ENCODE measurements at places on chromosomes 7 and 10.

GRCh38 chr10:28869606-28870201, 192.4 kb downstream of the BAMBI start:
- DNase-seq, result no peak

- no peak for DNase-seq
Measured at GRCh38 chr7:16479591-16479990, 14.1 kb upstream of the SOSTDC1 start.

GRCh38 chr10:104452977-104453376, 99.3 kb downstream of the CFAP58 start:
- DNase-seq, result no peak

GRCh38 chr7:140326116-140326928, 72.0 kb downstream of the SLC37A3 start:
- DNase-seq, result peak; percentile 80

- no peak for DNase-seq
Measured at GRCh38 chr7:83476511-83477050, 172.4 kb downstream of the SEMA3E start.

DNA sequence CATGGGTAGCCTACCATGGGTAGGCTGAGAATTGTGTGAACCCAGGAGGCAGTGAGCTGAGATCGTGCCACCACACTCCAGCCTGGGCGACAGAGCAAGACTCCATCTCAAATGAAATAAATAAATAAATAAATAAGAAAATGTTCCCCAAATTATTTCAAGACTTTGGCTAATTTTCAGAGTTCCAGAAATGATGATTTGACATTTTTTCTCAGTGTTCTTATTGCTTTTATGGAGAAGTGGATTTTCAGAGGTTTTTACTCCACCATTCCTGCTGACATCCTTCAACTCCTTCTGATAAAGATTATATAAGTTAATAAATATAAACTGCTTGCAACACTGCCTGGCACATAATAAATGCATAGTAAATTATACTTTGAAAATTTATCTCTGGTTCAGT, 80.4 kb upstream of the PRKCQ start:
- DNase-seq, result no peak

GRCh38 chr10:79552143-79552542, 8.1 kb downstream of the SFTPA2 start:
- no peak for DNase-seq

GRCh38 chr7:134948736-134949135, 37.6 kb upstream of the AGBL3 start:
- no peak for DNase-seq

DNA sequence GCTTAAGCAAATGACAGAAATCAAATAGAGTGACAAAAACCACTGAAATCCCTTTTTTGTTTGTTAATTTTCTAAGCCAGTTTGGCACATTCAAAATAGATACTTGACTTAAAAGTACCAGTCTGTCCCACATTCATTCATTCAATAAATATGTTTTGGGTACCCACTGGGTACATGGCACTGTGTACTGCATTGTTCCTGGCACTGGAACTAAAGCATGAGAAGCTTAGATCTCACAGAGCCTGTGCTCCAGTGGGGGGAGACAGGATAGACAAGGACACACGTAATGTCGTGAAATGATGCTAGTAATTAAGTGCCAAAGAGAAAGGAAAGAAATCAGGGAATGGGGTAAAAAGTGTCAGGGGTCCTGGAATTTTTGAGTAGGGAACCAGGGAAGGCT, 13.0 kb downstream of the MTURN start:
- no peak for DNase-seq

DNA sequence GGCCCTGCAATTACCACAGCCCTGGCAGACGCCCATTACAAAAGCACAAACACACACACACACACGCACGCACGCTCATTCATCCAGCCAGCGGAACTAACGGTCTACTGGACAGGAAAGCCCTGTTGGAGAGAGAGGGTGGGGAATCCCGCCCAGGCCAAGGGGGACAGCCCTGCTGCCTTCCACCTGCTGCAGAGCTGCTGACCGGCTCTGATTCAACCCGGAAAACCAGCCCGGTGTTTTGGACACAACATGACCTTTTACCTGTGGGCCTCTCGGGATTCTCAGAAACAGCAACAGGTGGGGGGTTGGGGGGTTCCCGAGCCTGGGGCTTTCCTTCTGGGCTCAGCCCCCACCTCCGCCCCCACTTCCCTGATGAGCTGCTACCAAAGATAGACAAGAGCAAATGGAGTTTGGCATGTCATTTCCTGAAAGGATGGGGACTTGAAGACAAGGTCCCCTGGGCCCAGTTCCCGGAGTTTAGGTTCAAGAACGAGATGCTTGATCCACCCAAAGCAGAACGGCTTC, 18.5 kb upstream of the SERPINE1 start:
- no peak for DNase-seq

DNA sequence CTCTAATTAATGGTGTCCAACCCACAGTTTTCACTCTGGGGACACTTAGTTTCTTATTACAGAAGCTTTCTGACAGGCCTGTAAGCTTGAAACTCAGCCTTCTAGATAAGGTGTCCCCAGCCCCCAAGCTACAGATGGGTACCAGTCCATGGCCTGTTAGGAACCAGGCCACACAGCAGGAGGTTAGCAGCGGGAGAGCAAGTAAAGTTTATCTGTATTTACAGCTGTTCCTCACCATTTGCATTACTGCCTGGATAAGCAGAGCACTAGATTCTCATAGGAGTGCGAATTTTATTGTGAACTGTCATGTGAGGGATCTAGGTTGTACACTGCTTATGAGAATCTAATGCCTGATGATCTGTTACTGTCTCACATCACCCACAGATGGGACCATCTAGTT, 93.7 kb downstream of the TMEM26 start:
- no peak for DNase-seq

- DNase-seq, result peak; percentile 85
Measured at GRCh38 chr7:50793120-50793946, 10.6 kb upstream of the GRB10 start.

GRCh38 chr10:123132576-123133477, 2.9 kb upstream of the HMX3 start:
- DNase-seq, result peak; percentile 94

DNA sequence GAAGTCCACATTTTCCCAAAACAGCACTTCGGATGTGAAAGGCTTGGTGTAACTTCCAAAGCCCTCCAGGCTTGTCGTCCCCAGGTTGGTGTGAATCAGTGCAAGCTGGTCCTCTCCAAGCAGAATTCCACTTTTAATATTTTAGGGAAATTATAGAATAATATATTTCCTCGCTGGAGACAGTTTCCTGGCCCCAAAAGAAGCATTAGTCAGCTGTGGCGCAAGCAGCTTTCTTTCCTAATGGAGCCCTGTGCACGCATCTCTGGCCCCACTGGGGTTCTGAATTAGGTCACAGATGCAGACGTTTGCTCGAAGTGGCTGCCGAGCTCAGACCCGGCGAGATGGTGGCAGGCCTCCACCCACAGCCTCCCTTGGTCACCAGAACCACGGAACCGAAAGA, 33.3 kb upstream of the MNX1 start:
- no peak for DNase-seq

DNA sequence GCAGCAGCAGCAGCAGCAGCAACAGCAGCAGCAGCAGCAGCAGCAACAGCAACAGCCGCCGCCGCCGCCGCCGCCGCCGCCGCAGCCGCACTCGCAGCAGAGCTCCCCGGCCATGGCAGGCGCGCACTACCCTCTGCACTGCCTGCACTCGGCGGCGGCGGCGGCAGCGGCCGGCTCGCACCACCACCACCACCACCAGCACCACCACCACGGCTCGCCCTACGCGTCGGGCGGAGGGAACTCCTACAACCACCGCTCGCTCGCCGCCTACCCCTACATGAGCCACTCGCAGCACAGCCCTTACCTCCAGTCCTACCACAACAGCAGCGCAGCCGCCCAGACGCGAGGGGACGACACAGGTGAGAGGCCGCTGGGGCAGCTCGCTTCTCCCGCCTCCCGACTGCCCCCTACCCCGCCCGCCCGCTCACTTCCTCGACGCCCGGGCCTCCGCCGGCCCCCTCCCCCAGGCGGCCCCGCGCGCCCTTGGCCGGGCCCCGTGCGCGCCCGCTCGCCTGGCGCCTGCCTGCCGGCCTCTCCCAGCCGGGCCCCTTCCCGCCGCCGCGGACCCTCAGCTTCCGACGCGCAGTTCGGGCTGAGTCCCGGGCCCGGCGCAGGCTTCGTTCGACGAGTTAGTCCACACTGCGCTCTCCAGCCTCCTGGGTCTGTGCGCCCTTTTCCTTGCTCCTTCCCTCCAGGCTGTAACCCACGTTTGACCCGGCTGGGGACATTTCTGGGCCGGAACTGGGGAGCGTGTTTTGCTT, 882 bp downstream of the DLX6 start:
- DNase-seq, result peak; percentile 90

DNA sequence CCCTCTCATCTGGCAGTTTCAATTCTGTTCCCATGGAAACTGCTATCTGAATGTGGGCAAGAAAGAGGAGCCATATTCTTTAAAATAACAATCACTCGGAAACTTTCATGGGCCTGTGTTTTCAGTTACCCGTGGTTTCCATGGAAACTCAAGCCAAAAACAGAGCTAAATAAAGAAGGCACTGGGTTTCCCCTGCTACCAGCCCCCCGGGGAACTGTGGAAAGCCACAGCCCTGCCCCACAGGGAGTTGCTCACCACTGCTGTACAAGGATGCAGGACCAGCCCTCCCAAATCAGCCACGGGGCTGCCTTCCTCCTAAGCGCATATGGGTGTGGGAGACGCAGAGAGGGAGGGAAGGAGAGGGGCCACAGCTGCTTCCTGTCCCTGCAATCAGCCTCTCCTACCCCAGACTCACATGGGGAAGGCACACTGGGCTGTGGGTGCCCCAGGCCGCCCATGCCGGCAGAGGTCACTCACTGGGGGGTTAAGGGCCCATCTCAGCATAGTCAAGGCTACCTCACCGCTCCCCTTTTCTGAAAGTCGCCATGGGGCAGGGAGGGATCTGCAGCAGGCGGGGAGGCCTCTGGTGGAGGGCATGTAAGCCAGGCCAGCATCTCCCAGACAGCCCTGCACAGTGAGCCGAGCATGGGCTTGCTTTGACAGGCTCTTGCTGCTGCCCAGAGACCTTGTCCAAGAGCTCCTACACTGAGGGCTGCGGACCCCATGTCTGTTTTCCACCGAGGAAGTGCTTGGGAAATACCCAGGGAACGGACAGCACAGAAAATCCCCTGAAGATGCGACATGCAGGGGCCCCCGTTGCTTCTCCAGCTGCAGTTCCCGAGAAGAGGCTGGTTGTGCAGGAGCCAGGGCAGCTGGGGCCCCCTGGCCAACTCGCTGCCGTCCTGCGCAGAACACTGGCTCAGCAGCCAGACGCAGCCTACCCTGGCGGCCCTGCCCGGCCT, 157.3 kb upstream of the PPP2R2D start:
- peak; percentile 58 for DNase-seq

DNA sequence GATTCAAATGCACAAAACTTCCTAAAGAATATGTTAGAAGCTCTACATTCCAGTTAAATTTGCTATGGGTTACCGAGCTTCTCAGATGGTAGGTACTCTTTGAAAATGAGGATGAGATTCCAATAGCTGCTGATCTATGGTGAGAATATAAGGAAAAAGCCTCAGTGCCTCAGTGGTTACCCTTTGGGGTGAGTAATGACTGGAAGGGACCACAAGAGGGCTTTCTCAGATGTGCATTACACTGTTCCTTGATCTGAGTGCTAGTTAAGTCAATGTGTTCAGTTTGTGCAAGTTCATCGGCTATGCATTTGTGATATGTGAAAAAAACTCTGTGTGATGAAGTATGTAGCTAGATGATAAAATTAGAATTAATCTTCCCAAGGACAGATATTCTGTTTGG, 3.5 kb downstream of the NRCAM start:
- no peak for DNase-seq

- no peak for DNase-seq
Measured at GRCh38 chr10:75857269-75857846, 425.9 kb downstream of the LRMDA start.

- peak; percentile 29 for DNase-seq
Measured at GRCh38 chr7:128203710-128204214, 37.3 kb upstream of the LEP start.

DNA sequence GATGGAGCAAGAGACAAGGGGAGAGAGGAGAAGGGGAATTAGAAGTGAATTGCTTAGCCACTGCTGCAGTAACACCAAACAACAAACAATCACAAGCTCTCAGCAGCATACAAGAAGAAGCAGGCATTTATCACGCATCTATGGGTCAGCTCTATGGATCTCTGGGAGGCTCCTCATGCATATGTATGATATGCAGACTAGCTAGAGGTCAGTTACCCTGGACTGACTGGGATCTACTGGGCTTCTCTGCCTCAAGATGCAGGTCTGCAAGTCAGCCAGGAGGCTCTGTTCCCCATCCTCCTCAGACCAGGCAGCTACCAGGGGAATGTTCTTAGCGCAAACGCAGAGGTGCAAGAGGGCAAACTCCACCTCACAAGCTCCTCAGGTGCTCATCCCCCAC, 64.7 kb upstream of the SEM1 start:
- no peak for DNase-seq

DNA sequence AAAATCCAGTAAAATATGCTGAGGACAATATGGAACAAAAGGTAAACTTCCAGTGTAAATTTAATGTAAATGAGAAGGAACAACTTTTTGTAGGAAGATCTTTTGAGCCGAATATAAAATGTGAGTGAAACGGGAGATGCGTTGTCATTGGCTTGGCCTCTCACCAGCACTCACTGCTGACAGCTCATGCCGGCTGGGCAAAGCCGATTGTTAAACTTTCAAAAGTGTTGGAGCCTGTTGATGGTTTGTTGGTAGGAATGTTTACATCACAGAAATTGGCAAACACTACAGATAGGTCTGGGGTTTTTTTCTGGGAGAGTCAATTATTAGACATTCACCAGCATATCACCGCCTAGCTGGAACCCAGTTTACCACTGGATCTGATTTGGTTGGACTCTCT, 6.1 kb downstream of the PSTK start:
- DNase-seq, result no peak

- DNase-seq, result no peak
Measured at GRCh38 chr7:145584401-145584800, 532.2 kb upstream of the CNTNAP2 start.

- DNase-seq, result no peak
Measured at GRCh38 chr7:146875981-146876380, 759.4 kb downstream of the CNTNAP2 start.

GRCh38 chr7:106424476-106425016, 139.8 kb upstream of the NAMPT start:
- DNase-seq, result no peak

DNA sequence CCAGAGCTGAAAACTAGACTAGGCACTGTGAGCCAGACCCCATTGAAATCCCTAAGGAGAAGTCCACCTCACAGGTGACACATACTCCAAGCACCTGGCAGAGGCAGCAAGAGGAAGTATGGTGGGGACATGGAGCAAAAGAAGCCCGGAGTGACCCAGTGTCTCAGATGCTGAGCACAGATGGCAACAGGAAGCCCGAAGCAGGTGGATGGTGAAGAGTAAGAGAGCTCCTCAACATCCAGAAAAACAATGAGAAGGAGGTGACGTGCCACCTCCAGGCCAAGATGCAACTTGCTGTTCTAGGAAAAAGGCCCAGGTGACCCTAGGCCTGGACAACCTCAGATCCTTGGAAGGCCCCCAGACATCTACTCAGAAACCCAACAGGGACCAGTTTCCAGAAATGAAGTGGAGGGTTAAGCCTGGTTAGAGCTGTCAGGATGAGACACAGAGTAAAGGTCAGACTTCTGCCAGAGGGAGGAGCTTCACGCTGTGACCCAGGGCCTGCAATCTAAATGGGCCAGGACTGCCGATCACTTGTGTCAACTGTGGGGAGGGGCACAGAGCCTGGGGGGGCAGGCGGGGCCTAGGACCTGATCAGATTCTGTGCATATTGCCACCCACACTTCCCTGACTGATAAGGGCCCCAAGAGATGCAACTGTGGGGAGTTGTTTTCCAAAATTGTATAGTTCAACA, 2.4 kb upstream of the COBL start:
- no peak for DNase-seq
